ENCODE measurements at places on chromosomes 5 and 9. TPM values are rescaled to one million over a fixed set of nuclear protein-coding genes. Genes with fewer than 3 reads are reported as not detected.
A peak's percentile ranks its signal among the peaks of the same experiment; 100 is the strongest.

Gene DOK3
- total RNA-seq: 3.7 TPM

DNA sequence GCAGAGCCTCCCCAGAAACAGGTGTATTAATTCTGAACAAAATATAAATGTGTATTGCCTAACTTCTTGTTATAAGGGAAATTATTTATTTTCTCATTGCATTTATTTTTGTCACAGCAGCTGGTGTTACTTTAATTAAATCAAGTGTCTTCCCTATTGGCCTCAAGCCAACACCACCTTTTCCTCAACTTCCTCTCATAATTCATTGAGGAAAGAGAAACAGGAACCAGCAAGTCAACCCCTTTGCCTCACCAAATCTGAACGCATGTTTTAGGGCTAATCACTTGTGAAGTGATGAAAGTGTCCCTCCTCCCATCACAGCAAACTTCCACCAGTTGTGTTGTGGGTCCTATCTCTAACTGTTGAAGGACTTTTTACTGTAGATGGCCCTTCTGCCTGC lies 73.1 kb downstream of the DIRAS2 start:
- DNase-seq: no peak

Gene ASS1
- total RNA-seq: 84.5 TPM

- peak; percentile 82 for DNase-seq
These were observed 12.0 kb downstream of the GPSM1 start for GRCh38 chr9:136339173-136339957.

Data from Daoy (cell line).